ENCODE measurements at places on chromosomes 7 and 10. TPM values are rescaled to one million over a fixed set of nuclear protein-coding genes. Genes with fewer than 3 reads are reported as not detected.

DNA sequence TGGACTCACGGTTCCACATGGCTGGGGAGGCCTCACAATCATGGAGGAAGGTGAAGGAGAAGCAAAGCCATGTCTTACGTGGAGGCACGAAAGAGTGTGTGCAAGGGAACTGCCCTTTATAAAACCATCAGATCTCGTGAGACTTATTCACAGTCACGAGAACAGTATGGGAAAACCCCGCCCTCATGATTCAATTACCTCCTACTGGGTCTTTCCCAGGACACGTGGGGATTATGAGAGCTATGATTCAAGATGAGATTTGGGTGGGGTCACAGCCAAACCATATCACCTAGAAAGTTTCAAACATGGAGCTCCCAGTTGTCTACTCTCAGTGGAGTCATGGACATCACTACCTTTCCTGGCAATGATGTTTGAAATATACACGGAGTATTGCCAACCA lies 49.6 kb downstream of the CYCS start:
- DNase-seq: peak; percentile 71

GRCh38 chr7:151271699-151272355 lies 23.3 kb upstream of the SMARCD3 start:
- DNase-seq: no peak

GRCh38 chr7:47561715-47562446 lies 20.0 kb downstream of the TNS3 start:
- DNase-seq: no peak

DNA sequence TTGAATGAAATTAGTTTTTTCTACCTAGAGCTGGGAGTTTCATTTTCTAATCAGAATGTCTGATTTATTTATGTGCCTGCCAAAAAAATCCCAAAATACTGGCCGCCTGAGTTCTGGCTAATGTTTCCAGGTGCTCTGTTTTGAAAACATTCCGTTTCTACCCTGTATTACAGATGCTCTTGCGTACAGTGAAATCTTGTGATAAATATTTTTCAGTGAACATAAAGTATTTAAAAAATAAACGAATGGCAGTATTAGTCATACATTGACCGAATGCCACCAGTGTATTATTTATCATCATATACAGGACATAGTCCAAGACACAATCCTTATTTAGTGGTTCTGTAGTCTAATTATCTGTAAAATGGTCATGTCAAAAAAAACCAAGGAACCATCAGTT lies 102.8 kb downstream of the KAT6B start:
- DNase-seq: no peak

GRCh38 chr7:74115326-74115725 lies 31.7 kb downstream of the LIMK1 start:
- no peak for DNase-seq

TMEM270 gene
- total RNA-seq: not detected

OSBPL3 gene
- total RNA-seq: 25.1 TPM

LDB3 gene
- 0.38 TPM for total RNA-seq

Measured in activated naive CD4-positive, alpha-beta T cell treated with anti-CD3 and anti-CD28 coated beads for 36 hours (primary cell).